Activated CD4-positive, alpha-beta T cell treated with anti-CD3 and anti-CD28 coated beads for 36 hours (primary cell): ENCODE measurements at places on chromosomes 2 and 18. TPM values are rescaled to one million over a fixed set of nuclear protein-coding genes. Genes with fewer than 3 reads are reported as not detected.

SCRN3 gene
- 14.1 TPM for total RNA-seq

DPP4 gene
- 22.4 TPM for total RNA-seq

RAX gene
- total RNA-seq: not detected

- no peaks in the 10 kb centered on the region for H3K36me3 ChIP-seq
- peaks cover 1% of the 10 kb centered on the region for H3K27me3 ChIP-seq
- H3K4me3 ChIP-seq: no peak overlapping the region
- H3K4me1 ChIP-seq: no peaks in the 10 kb centered on the region
- no peak for DNase-seq
Observed at GRCh38 chr2:238593678-238594077, 167.0 kb downstream of the ASB1 start.

DNA sequence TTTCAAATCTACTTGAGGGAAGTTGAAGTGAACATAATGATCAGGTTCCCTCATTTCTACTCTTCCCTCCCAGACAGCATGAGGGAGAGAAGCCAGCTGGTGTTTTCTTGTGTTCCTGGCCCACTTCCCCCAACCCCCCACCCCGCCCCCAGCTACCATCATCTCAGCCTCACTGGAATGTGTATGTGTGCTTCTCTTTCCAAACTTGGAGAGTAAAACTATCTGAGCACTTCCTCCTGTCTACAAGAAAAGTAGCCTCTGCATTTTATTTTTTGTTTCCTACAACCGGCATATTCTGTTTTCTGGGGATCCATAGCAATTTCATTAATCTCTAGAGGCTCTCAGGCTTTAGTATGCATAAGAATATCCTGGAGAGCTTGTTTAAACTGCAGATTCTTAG lies 53.6 kb upstream of the GRHL1 start:
- H3K4me1 ChIP-seq: peaks cover 27% of the 10 kb centered on the region
- no peaks in the 10 kb centered on the region for H3K27me3 ChIP-seq
- H3K4me3 ChIP-seq: no peak overlapping the region
- no peak for DNase-seq

GRCh38 chr2:70411483-70412125 lies 109.7 kb upstream of the FAM136A start:
- no peaks in the 10 kb centered on the region for H3K27me3 ChIP-seq
- H3K4me3 ChIP-seq: no peak overlapping the region
- DNase-seq: no peak

- peak; percentile 60 for DNase-seq
- no peaks in the 10 kb centered on the region for H3K36me3 ChIP-seq
- H3K27me3 ChIP-seq: peaks cover 41% of the 10 kb centered on the region
- no peak overlapping the region for H3K4me3 ChIP-seq
- peaks cover 8% of the 10 kb centered on the region for H3K4me1 ChIP-seq
- no peak overlapping the region for H3K27ac ChIP-seq
Observed at GRCh38 chr2:176653479-176654443, 384.5 kb downstream of the MTX2 start.

GRCh38 chr2:109398366-109399015 lies 215.3 kb downstream of the SEPTIN10 start:
- H3K4me3 ChIP-seq: no peak overlapping the region
- H3K27me3 ChIP-seq: no peaks in the 10 kb centered on the region
- H3K4me1 ChIP-seq: peaks cover 32% of the 10 kb centered on the region
- no peak overlapping the region for H3K27ac ChIP-seq
